Amniotic stem cell (primary cell): ENCODE measurements at places on chromosomes 3 and 15.

- DNase-seq, result no peak
Measured at GRCh38 chr15:89462198-89462912, 34.0 kb downstream of the RHCG start.

DNA sequence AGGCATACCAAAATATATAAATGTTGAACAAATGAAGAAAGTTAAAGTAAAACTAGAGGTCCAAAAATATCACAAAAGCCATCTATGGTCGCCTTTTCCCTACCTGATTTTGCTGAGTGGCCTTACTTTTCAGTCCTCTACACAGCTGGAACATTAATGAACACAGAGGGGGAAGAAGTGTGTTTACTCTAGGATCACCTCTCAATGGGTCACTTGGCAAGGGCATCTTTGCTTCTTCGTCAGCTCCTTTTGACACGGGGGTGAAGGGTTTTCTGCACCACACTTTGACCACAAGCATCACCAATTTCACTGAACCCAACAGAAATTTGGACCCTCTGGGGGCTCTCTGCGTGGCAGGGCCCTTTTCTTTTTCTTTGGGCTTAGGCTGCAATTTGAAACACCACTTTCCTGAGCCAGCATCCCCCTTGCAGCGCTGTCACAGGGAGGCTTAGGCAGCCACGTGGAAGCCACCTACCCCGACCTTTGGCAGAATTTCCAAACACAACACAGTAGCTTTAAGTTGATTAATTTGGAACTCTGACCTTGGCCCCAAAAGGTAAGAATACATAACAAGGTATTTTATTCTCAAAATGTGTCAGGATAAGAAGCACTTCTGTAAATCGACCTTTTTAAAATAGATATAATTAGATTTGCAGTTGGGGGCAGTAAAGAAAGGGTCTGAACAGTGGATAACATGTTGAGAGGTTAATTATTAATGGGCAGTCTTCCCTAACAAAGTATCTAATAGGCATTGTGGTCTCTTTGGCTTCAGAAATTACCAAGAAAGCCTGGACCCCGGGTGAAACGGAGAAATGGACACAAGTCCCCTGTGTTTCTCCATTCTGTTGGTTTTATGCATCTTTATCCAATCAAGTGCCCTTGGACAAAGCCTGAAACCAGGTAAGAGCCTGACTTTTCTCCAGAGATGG is at the start of gene LIPC:
Gene LIPC, plus strand, starts transcription at position 771 of the 929 bp plus-strand sequence. Its CDS starts 42 bp downstream, at position 813.
- no peak for DNase-seq

DNA sequence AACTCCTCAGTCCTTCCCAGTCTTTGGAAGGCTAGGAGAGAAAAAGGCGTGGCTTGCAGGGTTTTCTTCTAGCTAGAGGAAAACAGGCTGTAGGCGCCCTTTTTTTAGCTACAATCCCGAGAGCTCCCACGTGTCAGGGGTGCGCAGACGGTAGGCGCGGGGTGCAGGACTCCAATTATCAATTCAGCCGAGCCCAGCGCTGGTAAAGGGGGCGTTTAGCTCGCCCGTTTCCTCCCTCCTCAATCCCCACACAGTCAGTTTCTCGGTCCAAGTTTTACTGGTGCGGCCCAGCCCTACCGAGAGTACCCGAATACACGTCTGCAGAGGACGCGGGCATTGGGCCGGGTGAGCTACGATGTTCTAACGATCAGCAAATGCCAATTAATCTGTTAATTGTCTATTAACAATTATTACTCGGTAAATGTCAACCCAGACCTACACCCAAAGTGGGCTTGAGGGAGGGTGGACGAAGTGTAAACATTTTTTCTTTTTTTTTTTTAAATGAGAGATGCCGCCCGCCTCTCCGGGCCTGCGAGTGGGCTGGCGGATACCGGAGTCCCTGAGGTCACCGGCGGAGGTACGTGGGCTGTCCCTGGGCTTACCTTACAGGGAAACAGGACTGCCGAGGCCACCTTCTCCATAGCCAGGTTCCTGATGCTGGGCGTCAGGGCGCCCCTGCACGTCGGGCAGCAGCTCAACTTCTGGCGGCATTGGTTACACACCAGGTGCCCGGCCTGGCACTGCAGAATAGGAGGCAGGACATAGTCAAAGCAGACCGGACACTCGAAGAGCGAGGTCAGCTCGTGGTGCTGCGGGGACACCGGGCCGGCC is 923 bp downstream of the SIAH2 start:
- DNase-seq, result peak; percentile 56

GRCh38 chr3:161413855-161414210 is 42.5 kb upstream of the SPTSSB start:
- DNase-seq, result no peak

- DNase-seq, result no peak
Measured at GRCh38 chr3:48845170-48845569, 2.5 kb downstream of the PRKAR2A start.

GRCh38 chr3:126679831-126680666 is 24.0 kb upstream of the CHCHD6 start:
- no peak for DNase-seq

DNA sequence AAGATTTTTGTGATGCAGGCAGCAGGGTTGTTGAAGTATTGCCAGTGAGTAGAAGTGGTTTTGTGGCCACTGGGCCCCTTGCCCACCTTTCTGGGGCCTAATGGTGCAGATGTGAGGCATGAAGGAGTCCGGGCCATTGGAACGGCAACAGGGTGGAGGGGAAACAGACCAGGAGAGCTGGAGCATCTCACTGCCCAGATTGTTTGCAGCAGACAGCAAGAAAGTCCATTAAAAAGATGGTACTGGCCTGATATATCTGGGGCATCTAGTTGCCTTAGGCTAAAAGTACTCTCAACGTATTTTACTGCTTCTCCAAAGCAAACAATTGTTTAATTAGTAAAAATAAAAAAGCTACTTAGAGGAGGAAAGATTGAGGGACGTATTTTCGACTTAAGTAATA is 298.4 kb downstream of the SATB1 start:
- no peak for DNase-seq

- no peak for DNase-seq
Measured at GRCh38 chr3:73743551-73743950, 118.8 kb upstream of the PDZRN3 start.

DNA sequence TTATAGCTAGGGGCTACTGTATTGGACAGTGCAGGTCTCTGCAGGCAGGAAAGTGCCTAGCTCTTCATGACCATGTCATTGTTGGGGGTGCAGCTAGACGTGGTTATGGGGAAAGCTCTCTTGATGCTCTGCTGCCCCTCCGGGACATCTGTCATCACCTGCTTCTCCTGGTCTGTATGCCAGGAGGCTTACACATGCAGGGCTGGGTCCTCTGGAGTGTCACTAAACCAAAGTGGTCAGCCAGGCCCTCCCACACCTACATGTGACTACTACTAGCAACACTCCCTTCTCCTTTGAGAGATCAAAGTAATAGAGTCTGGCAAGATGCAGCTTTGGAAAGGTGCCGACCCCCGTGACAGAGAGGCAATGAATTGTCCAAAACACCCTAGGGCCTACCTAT is 98.5 kb downstream of the SST start:
- DNase-seq, result no peak

DNA sequence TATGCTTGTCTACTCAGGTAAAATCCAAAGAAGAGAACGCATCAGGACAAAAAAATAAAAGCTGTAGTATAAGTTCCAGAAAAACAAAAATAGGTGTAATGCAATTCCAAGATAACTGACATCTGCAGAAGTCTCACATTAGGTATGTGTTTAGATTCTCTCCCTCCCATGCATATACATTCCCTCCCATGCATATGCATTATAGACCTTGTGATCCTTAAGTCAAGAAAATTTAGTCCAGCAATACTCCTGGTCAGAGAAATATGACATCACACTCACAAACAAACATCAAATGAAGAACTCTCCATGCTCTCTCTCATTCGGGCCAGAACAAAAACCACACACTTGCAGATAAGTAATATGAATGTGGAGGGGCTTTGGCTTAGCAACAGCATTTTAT is 25.3 kb upstream of the STRIT1 start:
- no peak for DNase-seq

DNA sequence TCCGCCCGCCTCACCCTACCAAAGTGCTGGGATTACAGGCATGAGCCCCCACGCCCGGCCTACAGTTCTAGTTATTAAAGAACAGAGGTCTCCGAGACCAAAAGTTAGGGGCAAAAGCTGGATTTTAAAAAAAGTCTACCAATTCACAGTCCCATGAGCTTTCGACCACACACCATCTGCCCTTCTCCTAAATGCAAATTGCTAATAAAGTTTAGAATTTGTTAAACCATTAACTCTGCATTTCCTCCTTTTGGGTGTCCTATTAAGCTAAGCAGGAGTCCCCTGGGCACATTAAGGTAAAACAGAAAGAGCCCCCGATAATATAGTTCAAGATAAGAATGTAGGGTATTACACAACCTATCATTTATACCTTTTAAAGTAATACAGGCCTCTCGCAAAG is 322.7 kb downstream of the FOXP1 start:
- DNase-seq, result no peak
